ENCODE measurements at places on chromosomes 3 and 15. TPM values are rescaled to one million over a fixed set of nuclear protein-coding genes. Genes with fewer than 3 reads are reported as not detected.

PPM1L gene
- 0.88 TPM for total RNA-seq

TYRO3 gene
- 6.8 TPM for total RNA-seq

C3orf20 gene
- total RNA-seq = not detected

TARS3 gene
- 5.2 TPM for total RNA-seq

GOLGA8G gene
- total RNA-seq = not detected

PPARG gene
- 101 TPM for total RNA-seq
